ENCODE measurements at places on chromosomes 2 and 18. TPM values are rescaled to one million over a fixed set of nuclear protein-coding genes. Genes with fewer than 3 reads are reported as not detected.

CCDC74A gene
- total RNA-seq: 5.6 TPM

FTCDNL1 gene
- 0.69 TPM for total RNA-seq

CIDEA gene
- total RNA-seq: not detected

CASP10 gene
- 6.3 TPM for total RNA-seq

ARHGAP15 gene
- total RNA-seq: not detected

UBE2F gene
- total RNA-seq: 35.7 TPM

MLPH gene
- total RNA-seq: 67.8 TPM

PLCD4 gene
- total RNA-seq: not detected

DUSP2 gene
- total RNA-seq: 75.7 TPM

UGT1A3 gene
- total RNA-seq: 1.2 TPM

DTNA gene
- total RNA-seq: not detected

SOX11 gene
- not detected for total RNA-seq

DNA sequence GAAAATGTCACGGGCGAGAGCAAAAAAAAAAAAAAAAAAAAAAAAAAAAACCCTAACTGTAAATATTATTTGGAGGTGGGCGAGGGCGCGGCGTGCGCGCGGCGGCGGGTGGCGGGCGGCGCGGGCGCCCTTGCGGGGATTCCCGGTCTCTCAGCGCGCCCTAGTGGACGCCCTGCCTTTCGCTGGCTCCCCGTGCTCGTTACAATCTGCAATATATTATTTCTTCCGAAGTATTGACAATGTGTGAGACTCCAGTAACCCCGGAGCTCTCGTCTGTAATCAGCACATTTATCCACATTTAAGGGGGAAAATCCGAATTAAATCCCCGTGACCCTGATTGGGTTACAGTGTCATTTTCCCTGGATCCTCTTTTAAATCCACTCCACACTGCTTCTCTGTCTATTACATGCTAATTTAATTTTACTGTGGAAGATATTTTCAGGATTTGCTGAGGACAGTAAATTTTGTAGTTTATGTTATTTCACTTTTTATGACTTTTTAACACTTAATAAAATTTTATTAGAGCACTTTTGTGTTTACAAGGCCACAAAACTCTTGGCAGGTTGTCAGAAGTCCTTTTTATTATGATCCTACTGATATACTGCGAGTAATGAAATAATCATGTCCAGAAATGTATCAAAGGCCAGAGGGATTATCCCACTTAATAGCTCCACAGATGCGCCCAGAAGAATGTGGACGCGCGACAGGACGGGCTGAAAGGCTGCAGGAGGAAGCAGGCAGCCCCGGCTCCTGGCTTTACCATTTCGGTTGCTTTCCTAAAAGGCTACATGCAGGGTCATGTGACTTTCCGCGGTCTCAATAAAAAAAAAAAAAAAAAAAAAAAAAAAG, 369.1 kb downstream of the MTX2 start:
- peak; percentile 44 for DNase-seq

GRCh38 chr2:195575879-195576401, 81.1 kb upstream of the SLC39A10 start:
- DNase-seq: peak; percentile 69

- DNase-seq: peak; percentile 75
These were observed 126.0 kb downstream of the OSBPL1A start for GRCh38 chr18:24271381-24272228.

DNA sequence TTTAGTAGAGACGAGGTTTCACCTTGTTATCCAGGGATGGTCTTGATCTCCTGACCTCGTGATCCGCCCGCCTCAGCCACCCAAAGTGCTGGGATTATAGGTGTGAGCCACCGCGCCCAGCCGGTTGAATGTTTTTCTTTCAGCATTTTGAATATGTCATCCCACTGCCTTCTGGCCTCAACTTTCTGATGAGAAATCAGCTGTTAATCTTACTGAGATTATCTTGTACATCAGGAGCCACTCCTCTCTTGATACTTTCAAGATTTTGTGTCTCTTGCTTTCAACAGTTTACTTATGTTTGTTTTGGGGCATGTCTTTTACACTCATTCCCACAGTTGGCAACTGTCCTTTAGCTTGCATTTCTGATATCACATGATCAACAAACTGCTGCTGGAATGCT, 46.3 kb downstream of the CCDC150 start:
- no peak for DNase-seq

GRCh38 chr2:237096911-237097310, 11.2 kb downstream of the COPS8 start:
- no peak for DNase-seq

DNA sequence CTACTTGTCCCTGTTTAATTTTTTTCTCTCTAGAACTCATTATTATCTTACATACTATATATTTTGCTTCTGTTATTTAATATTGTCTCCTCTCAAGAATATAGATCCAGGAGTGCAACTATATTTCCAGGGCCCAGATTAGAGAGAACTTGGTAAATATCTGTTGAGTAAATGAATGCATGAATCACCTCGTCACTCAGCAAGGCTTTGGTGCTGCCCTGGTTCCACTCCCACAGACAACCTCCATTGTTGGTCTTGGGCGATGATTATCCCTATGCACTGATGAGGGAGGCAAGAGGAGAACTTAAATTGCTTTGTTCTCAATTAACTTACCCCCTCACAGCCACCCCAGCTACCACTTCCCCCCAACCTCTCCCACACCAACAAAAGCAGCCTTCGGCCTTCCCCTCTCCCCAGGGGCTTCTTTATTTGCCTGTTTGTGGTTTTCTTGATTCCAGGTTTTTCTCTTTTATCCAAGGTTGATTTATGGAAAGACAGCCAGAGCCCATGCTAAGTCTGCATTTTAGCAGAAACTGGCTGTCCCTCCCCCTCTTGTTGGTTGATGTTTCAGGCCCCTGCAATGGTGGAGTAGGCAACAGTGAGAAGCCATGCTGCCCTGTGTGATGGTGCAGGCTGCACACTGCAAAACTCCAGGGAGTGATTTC, 17.0 kb upstream of the DIPK1C start:
- DNase-seq: no peak

DNA sequence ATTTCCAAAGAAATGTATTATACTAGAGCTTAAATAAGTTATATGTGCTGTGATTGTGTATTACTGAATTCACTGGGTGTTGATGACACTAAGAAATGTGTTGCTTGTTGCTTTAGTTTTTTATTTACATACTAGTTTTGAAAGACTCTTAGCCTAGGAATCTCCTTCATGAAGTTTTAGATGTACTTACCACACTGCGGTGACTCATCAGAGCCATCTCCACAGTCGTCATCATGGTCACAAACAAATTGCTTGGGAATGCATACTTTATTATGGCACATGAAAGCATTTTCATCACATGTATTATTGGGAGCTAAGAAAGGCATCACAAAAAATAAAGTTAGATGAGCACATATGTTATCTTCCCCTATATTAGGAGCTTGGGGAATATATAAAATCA, 1624.2 kb downstream of the LRP1B start:
- no peak for DNase-seq

DNA sequence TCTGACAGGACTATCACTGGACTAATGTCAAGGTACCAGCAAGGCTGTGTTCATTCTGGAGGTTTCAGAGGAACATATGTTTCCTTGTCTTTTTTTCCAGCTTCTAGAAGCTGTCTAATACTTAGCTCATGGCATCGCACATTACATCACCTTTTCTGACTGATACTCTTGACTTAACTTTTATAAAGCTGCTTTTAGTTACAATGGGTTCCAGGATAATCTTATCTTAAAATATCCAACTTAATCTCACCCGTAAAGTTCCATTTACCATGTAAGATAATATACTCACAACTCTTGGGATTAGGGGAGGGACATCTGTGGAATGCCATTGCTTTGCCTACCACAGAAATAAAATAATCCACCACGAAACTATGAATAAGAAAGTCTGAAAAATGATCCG, 394.2 kb downstream of the CDH19 start:
- DNase-seq: no peak

- no peak for DNase-seq
These were observed 247.9 kb upstream of the NT5C1B start for GRCh38 chr2:18837240-18837639.

GRCh38 chr2:73337828-73338227, 44.5 kb upstream of the EGR4 start:
- no peak for DNase-seq

DNA sequence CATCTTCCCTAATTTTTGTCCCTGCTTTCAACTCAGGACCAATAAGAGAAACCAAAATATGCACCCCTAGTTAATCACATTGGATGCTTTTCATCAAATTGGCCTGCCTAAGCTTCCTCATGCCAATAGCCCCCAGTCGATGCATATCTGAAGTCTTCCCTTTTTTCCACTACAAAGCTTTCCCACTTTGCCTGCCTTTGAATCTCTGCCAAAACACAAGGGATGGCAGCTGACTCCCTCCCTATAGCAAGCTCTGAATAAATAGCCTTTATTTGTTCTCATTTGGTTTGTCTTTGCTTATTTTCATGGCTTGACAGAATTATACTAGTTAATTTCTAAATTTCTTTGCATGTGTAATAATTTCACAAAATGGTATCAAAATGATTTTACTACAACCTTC, 621.2 kb downstream of the MBD2 start:
- no peak for DNase-seq

DNA sequence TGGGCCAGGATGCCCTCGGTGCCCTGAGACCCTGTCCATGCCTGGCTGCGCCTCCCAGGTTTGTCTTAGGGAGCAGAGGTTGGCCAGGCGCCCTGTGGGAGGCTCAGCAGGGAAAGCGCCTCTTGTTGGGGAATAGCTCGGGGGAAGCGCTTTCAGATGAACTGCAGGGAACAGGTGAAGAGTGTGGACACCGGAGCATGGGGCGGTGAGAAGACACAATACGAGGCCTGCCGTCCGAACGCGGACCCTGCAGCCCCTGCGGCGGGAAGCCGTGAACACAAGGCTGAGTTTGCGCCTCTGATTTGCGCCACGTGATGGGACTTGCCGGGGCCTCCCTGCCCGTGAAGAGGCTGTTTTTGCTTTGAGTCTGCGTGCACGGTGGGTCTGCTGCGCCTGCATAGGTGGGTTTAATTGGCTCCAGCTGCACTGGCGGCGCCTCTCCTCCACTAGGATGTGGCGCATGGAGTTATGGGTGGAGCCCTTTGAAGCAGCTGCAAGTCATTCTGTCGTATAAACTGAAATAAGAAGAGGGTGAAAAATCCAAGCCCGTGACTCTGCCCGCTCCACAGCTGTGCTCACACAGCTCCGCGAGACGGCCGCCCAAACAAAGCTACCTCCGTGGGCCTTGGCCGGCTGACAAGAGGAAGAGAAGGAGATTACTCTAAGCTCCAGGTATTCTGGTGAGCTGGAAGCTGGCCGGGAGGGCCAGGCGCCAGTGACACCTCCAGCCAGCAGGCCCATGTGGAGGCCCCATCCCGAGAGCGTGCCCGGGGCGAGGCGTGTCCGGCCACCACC, 103.5 kb upstream of the CTDP1 start:
- no peak for DNase-seq

GRCh38 chr2:20223407-20224163, 1.3 kb downstream of the SDC1 start:
- peak; percentile 40 for DNase-seq

GRCh38 chr2:134408386-134408785, 154.5 kb downstream of the MGAT5 start:
- no peak for DNase-seq

DNA sequence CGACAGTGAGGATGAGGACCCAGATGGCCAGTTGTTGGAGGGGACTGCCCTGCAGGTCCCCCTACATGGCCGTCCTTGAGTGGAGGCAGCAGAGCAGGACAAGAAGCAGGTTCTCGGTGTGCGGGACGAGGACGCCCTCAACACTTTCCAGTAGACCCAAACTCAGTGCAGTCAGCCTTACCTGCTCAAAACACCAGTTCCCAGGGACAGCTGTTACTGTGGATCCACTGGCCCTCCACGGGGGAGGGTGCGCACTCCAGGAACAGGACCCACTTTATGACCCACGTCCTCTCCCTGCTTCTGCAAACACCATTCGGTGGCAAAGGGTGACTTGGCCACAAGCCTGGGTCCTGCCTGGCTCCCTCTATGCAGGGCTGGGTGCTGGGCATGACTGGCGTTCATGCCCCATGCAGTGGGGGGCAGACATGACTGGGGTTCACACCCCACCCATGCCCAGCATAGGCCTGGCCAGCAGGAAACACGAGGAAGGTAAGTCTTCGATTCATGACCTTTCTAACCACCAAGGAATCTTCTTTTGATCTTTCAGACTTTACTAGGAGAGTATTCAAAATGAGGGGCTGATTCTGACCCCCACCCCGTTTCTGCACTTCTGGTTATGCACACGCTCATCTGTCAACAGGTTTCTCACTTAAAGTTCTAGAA, 233.7 kb downstream of the HDAC4 start:
- DNase-seq: no peak

DNA sequence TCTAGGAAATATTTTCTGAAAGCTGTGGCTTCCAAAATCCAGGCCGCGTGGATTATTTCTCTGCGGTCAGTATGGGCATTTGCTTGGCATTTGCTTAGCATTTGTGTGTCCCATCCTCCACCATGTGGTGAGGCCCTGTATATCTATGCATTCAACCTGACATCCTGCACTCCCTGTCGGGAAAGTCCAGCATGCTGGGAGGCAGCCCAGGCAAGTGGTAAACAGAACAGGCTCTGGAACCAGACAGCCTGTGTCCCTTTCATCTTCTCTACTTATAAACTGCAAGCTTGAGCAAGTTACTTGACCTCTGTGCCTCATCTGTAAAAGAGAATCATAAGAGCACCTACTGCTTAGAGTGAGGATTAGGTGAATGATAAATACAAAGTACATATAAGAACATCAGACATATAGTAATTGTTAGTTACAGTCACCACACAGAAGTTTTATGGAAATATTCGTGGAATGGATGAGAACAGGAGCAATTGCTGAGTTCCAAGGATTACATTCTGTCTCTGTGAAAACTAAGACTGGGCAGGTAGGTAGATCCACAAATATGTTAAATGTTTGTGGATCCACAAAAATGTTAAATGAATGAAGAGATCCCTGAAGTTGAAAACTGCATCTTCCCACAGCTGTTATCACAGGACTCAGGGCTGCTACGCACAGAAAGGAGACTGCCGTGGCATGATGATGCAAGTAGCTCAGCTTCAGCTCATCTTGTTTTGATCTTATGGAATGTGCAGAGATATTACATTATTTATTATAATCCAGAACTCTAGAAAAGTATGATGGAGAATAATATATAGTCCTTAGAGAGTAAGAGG, 317.0 kb upstream of the MMADHC start:
- no peak for DNase-seq

- DNase-seq: no peak
These were observed 25.7 kb downstream of the DHX57 start for GRCh38 chr2:38850045-38850444.

- DNase-seq: no peak
These were observed 48.3 kb upstream of the SLC38A11 start for GRCh38 chr2:165003443-165004130.

DNA sequence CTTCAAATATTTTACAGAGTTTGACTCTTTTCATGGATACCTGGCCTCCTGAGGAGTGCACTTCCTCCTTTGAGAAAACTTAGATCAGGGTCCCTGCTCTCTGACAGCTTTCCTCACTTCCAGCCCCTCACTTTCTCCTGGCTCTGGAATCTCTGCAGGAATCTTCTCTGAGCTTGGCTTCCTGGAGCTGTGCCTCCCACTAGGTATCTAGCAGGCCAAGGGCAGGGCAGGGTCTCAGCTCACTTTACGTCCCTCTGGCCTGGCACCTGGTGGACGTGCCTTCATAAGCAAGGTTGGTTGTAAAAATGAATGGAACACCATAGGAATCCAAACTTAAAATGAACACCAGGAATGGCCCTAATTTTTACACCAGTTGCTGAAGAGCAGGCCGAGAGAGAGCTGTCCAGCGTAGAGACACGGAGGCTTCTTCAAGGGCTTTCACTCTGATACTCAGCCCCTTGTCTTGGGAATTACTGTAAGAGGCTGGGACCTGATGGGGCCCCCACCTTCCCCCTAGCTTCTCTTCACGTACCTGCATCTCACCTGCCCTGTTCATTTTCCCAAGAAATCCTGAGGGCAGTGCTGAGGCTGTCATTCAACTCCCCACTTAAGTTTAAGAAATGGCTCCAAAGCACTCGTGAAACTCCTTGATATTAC, 426.9 kb upstream of the ID2 start:
- no peak for DNase-seq

All from HT-29 (cell line).